ENCODE measurements at places on chromosomes 5 and 9. TPM values are rescaled to one million over a fixed set of nuclear protein-coding genes. Genes with fewer than 3 reads are reported as not detected.

HTR1A gene
- not detected for total RNA-seq

LHX2 gene
- 0.18 TPM for total RNA-seq

GRCh38 chr5:82045554-82046275 is 73.9 kb downstream of the ATG10 start:
- no peak for DNase-seq
- H3K4me1 ChIP-seq, result 0 out of 2 replicates have a peak, but pooled peaks cover 8% of the 10 kb centered on the region
- H3K36me3 ChIP-seq, result no peaks in the 10 kb centered on the region
- H3K4me3 ChIP-seq, result no peak overlapping the region

GRCh38 chr5:14243766-14244165 is 100.6 kb downstream of the TRIO start:
- H3K36me3 ChIP-seq, result no peaks in the 10 kb centered on the region
- no peak for DNase-seq
- peaks cover 24% of the 10 kb centered on the region for H3K4me1 ChIP-seq
- no peaks in the 10 kb centered on the region for H3K27me3 ChIP-seq
- H3K27ac ChIP-seq, result no peak overlapping the region

CCL21 gene
- not detected for total RNA-seq

ORM1 gene
- not detected for total RNA-seq

RAPGEF6 gene
- 20.8 TPM for total RNA-seq

DNA sequence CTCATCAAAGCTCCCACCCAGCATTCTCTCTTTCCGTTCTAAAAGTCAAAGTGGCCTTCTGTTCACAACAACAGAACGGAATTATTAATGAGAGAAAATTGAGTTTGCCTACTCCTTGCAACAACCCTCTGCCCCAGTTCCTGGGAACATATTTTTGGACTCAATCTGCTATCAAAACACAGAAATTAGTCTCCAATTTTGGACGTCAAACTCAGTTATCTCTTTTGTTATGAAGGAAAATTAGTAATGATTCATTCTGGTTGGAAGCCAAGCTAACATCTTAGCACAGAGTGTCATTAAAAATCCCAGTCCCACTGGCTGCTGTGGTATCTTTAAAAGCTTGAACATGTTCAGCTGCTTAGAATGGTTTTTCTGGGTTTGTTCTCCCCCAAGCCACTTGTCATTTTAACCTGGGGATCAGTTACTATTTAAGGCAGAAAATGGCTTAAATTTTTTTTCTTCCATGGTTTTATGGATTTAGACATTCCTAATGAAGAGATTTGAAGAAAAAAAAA is 343.2 kb downstream of the TRIM32 start:
- DNase-seq, result no peak
- H3K27ac ChIP-seq, result no peak overlapping the region
- H3K4me3 ChIP-seq, result no peak overlapping the region
- H3K27me3 ChIP-seq, result no peaks in the 10 kb centered on the region
- no peaks in the 10 kb centered on the region for H3K4me1 ChIP-seq
- no peaks in the 10 kb centered on the region for H3K36me3 ChIP-seq

DNA sequence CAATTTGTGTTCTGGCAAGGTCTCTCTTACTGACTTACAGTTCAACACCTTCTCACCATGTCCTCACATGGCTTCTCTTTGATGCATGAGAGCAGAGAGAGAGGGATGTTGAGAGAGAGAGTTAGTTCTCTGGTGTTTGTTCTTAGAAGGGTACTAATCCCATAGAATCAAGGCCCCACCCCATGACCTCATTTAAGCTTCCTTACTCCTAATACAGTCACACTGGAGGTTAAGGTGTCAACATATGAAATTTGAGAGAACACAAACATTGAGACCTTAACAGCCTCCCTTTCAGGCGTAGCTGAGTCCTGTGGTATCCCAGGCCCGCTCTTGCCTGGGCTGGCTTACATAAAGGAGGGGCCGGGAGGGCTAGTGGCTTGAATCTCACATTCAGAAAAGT is 10.6 kb upstream of the SEMA6A start:
- no peaks in the 10 kb centered on the region for H3K36me3 ChIP-seq
- H3K27ac ChIP-seq, result no peak overlapping the region
- H3K4me3 ChIP-seq, result no peak overlapping the region

- no peak overlapping the region for H3K4me3 ChIP-seq
- peaks cover 15% of the 10 kb centered on the region for H3K4me1 ChIP-seq
- H3K36me3 ChIP-seq, result no peaks in the 10 kb centered on the region
- no peaks in the 10 kb centered on the region for H3K27me3 ChIP-seq
- no peak overlapping the region for H3K27ac ChIP-seq
These were observed 3.8 kb upstream of the GALT start for GRCh38 chr9:34642679-34643078.

- no peaks in the 10 kb centered on the region for H3K36me3 ChIP-seq
- DNase-seq, result no peak
- H3K4me1 ChIP-seq, result no peaks in the 10 kb centered on the region
- no peak overlapping the region for H3K27ac ChIP-seq
- H3K4me3 ChIP-seq, result no peak overlapping the region
These were observed 1058.5 kb upstream of the DMAC1 start for GRCh38 chr9:8857926-8858595.

LECT2 gene
- total RNA-seq, result not detected

GRCh38 chr9:135251996-135252760 is 164.7 kb downstream of the OLFM1 start:
- H3K27ac ChIP-seq, result no peak overlapping the region
- DNase-seq, result no peak
- H3K4me1 ChIP-seq, result no peaks in the 10 kb centered on the region

DNA sequence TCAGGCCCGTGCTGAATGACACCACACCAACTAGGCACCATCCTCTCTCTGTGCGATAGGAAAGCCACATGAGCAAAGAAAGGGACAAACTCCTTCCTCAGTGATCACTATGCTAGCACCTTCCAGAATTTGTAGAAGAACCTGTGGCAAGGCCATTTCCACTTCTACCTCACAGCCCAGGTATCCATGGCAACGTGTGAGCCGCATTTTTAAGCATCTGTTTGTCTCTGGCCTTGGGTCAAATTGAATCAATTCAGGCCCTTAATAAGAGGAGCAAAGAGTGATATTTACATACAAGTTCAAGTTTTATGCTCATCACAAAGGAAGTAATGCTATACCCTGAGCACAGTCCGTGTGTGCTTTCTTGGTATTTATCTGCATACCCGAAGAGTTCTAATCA is 179.3 kb downstream of the SLC12A2 start:
- no peaks in the 10 kb centered on the region for H3K4me1 ChIP-seq
- no peaks in the 10 kb centered on the region for H3K27me3 ChIP-seq
- H3K36me3 ChIP-seq, result no peaks in the 10 kb centered on the region
- no peak for DNase-seq
- H3K27ac ChIP-seq, result no peak overlapping the region

AHRR gene
- total RNA-seq, result 17.8 TPM

PCDHB2 gene
- total RNA-seq, result 7.6 TPM

TAF11L8 gene
- total RNA-seq, result not detected

DNA sequence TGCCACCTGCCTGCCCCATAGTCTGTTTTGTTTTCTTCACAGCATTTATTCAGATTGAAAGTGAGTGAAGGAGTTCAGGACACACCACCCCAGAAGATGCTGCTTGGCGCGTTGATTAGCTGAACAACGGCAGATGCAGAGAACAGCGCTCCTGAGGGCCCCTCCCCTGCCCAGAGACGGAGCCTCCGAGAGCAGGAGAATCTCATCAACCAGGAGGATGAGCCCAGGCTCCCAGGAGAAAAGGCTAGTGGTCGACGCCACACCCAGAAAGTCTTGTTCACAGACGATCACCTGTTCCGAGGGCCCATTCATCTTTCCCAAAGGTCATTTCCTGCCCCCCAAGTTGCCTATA is 180.4 kb upstream of the PPP1R26 start:
- no peak for DNase-seq
- H3K4me3 ChIP-seq, result no peak overlapping the region
- H3K27me3 ChIP-seq, result no peaks in the 10 kb centered on the region

LCN1 gene
- total RNA-seq, result not detected

HK3 gene
- total RNA-seq, result not detected

GRCh38 chr5:147168578-147169327 is 66.1 kb upstream of the STK32A start:
- no peak overlapping the region for H3K27ac ChIP-seq
- no peaks in the 10 kb centered on the region for H3K4me1 ChIP-seq
- no peak overlapping the region for H3K4me3 ChIP-seq
- no peaks in the 10 kb centered on the region for H3K27me3 ChIP-seq

- H3K4me3 ChIP-seq, result no peak overlapping the region
- H3K27ac ChIP-seq, result no peak overlapping the region
- no peaks in the 10 kb centered on the region for H3K36me3 ChIP-seq
- H3K4me1 ChIP-seq, result no peaks in the 10 kb centered on the region
These were observed 182.2 kb downstream of the RAB3C start for GRCh38 chr5:58765058-58765457.

- H3K27me3 ChIP-seq, result no peaks in the 10 kb centered on the region
- H3K27ac ChIP-seq, result no peak overlapping the region
- no peak for DNase-seq
These were observed 226.5 kb upstream of the MAP3K1 start for GRCh38 chr5:56588636-56589480.

GRCh38 chr5:32022638-32023037 is 151.5 kb downstream of the GOLPH3 start:
- H3K27ac ChIP-seq, result no peak overlapping the region
- no peak overlapping the region for H3K4me3 ChIP-seq
- H3K4me1 ChIP-seq, result no peaks in the 10 kb centered on the region
- no peaks in the 10 kb centered on the region for H3K27me3 ChIP-seq
- no peak for DNase-seq
